ENCODE measurements at places on chromosomes 5 and 9.

DNA sequence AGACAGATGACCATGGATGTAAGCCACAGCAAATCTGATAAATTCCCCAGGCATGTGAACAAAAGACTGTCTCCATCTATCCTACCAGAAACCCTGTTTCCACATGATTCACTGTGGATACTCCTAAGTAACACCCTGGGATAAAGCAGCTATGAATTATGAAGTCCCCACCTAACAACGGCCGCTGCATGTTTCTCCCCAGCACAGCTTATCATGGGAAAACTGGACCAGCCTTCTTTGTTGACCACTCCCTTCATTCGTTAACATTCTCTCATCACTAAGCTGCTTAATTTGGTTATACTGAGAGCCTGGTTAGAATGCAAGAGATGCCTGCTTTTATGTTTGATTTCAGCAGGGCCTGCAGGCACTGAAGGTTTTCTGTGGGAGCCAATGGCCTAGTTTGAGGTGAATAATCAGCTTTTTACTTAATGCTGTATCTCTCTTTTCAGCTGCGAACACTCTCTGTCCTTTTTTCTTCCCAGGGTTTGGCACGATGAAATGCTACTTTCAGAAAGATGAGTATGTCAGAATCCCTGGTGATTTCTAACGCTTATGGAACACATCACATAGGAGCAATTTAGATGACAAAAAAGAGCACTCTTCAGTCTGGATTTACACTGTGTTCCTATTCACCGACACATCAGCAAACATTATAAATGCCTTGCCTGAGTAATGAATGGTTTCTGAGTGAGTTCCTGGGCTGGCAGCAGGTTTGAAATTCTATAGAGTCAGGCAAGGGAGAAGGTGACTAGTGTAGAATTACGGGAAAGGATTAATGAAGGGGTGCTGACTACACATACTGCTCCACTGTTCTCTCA is 318.4 kb upstream of the ZNF608 start:
- DNase-seq: no peak

DNA sequence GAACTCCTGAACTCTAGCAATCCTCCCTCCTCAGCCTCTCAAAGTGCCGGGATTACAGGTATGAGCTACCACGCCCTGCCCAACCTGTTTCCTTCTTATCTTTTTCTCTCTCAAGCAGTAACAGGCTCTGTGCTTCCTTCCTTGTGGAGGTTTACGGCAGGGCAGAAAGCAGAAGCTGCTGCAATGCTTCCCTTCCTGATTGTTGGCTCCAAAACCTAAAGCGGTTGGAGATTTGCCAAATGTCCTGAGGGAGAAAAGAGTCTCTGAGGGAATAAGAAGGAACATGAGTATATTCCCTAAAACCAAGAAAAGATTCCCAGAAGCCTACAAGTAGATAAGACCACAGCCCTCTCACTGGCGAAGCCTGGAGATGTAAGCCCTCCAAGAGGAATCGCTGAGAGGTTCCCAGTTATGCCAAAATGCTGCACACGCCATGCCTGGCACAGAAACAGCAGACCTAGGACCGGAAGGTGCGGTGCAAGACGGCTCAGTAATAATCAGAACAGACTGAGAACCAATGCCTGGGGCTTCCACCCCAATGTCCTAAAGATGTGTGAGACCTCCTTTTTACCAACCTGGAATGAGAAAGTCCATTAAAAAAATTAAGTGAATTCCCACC is 73.2 kb downstream of the APTX start:
- no peak for DNase-seq

DNA sequence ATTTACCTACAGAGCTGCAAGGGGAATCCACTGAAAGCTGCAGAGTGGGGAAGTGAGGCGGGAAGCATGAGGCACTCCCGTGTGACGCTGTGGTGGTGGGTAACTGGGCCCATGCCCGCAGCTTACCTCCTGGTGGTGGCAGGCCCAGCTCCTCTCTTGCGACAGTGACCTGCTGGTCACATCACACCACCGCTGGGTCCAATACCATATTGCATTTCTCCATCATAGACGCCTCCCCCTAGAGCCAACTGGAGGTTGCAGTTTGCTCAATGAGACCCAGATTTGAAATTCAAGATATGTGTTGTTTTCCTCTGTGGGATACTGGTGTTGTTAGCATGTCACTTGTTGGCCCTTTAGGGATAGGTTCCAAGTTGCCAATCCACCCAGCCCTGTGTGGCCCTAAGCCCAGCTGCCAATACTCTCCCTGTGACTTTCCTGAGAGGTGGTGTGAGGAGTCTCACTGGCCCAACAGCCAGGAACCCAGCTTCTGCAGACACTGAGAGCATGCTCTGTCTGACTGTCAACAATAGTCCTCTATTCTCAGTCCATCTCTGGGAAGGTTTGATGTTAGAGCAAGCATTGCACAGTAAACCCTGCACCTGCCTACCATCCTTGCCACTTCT is 428.3 kb downstream of the GADD45G start:
- no peak for DNase-seq

DNA sequence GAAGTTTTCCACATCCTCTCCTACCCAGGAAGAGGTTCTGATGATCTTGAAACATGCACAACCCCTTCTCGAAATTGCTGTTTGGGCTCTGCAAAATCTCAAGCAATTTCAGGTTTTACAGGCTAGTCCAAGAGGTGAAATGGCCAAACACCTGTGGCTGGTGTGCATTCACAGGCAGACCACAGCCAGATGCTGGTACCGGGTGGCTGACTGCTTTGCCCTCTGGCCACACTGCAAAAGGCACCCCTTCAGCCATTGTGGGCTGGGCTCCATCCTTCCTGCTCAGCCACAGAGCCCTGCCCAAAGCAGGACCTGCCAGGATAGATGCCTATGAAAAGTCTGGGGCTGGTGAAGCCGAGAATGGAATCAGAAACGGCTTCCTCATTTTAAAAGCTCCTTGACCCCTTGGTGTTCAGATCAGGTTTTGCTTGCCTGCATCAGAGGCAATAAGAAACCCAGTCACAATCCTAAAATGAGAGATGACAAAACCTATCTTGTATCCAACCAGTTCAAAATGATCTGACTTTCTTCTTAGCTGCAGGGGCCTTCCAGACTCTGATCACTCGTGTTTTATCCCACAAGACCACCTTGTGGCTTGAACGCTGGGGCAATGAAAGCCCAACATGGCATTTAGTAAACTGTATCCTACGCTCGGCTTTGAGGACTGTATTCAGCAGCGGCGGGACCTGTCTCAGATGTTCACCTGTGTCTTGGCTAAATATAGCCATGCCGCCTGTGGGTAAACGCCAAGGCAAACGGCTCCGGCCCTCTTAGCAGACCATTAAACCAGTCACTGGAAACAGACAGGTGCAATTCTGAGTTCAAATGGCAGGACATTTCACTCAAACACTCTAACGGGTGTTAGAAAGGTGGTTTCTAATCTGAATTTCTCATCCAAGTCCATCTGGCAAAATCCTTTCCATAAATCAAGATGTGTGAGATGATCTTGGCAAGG is 49.6 kb downstream of the EPB41L4B start:
- no peak for DNase-seq

DNA sequence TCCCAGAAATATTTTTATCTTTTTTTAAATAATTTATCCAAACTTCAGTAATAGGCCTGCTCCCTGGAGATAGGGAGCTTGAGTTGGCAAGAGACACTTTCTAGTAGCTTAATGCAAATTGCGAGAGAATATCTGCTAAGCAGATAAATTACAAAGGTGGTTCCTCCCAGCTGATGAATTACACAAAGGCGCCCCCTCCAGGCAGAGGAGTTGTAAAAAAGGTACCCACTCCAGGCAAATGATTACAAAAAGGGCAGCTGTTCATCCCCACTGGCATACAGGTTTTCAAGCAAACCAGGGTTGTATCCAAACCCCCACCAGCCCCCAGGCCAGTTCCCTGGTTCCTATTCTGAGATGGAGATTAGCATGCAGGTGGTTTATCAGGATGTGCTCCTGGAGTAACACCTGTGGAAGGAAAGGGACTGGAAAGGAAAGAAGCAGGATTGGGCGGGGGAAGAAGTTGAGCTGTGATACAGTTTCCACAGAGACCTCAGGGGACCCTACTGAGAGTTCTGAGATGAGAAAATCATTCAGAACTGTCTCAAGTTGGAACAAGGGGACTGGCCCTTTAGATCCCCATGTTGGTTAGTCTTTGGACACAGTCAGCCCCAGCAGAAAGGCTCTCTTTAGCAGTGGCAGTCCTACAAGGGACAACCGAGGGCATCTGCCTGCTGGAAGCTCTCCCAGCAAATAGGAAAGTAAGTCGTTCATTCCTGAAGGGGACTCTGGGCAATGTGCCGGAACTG is 25.5 kb downstream of the ESM1 start:
- no peak for DNase-seq

GRCh38 chr5:160605266-160605665 is 183.6 kb downstream of the PTTG1 start:
- no peak for DNase-seq

DNA sequence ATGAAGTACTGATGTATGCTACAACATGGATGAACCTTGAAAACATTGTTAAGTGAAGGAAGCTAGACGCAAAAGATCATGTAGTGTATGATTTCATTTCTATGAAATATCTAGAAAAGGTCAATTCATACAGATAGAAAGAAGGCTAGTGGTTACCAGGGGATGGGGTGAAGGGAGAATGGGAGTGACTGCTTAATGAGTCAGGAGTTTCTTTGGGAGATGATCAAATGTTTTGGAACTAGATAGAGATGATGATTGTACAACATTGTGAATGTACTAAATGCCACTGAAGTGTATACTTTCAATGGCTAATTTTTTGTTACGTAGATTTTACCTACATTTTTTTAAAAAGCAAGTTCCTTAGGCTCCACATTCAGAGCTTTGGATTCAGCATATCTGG is 14.9 kb upstream of the DELE1 start:
- DNase-seq: no peak

DNA sequence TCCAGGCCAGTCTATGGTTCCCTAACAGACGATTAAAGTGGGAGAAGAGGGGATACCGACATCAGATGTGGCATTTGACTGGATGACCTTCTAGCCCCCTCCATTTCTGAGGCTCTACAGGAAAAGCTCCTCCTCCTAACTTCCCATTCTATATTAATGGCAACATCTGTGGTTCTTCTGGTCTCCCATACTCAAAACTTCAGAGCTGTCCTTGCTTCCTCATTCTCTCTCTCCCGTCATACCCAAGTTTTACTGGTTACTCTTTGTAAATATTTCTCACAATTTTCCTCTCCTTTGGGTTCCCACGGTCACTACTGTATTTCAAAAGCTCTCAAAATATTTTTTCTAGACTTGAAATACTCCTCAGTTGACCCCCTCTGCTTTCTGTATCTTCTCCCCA is 36.0 kb upstream of the IL7R start:
- DNase-seq: no peak

All from activated CD8-positive, alpha-beta memory T cell treated with anti-CD3 and anti-CD28 coated beads for 48 hours (primary cell).